Right renal pelvis (tissue), 4 donors: ENCODE measurements at places on chromosomes 7 and 10. TPM values are rescaled to one million over a fixed set of nuclear protein-coding genes. Genes with fewer than 3 reads are reported as not detected.

DNA sequence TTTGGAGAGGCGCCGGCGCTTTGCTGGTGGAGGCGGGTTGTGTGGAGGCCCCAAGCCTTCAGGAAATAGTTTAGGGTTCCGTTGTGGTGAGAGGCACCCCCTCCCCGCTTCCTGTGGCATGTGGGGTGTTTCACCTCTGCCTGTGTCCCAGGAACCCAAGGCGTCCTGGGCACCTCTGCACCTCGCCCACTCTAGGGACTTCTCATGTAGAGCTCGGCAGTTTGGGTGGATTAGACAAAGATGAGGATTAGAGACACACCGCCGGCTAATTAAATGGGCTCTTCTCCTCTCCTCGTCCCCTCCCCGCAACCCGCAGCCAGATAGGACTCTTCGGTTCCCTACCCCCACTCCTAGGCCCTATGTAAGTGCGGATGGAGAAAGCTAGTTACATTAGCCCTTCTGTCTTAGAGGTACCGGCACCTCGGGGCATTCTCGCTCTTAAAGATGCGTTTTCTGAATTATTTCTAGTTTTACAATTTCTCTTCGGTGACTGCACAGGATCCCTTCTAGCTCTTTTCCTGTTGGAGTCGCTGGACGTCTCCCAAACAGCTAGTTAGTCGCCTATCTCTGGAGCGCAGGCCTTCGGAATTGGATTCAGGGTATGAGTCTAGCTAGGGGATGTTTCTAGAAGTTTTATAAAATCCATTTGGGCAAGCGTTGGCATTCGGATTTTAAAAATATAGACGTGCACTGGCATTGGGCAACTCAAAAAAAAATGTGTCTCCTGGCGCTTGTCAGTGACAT is 7.8 kb downstream of the PTF1A start:
- DNase-seq, result no peak

DNA sequence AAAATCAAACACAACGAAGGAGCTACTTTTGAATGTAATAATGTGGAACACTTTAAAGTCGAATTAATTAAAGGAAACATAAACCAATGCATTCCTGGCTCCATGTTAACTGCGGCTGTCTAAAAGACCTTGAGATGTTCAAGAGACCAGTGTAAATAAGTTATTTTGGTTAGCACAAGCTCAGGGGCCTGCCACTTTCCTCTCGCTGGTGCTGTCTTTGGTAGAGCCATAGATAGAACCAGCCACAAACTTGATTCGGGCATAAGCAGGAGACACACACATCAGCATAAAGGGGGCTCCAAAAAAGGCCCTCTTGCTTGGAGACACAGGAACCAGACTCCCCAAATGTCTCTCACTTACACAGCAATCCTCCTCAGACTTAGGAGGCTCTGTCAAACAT is 121.6 kb upstream of the TBX20 start:
- DNase-seq, result no peak

GRCh38 chr10:124708922-124709520 is 35.2 kb downstream of the FAM53B start:
- DNase-seq, result no peak

DNA sequence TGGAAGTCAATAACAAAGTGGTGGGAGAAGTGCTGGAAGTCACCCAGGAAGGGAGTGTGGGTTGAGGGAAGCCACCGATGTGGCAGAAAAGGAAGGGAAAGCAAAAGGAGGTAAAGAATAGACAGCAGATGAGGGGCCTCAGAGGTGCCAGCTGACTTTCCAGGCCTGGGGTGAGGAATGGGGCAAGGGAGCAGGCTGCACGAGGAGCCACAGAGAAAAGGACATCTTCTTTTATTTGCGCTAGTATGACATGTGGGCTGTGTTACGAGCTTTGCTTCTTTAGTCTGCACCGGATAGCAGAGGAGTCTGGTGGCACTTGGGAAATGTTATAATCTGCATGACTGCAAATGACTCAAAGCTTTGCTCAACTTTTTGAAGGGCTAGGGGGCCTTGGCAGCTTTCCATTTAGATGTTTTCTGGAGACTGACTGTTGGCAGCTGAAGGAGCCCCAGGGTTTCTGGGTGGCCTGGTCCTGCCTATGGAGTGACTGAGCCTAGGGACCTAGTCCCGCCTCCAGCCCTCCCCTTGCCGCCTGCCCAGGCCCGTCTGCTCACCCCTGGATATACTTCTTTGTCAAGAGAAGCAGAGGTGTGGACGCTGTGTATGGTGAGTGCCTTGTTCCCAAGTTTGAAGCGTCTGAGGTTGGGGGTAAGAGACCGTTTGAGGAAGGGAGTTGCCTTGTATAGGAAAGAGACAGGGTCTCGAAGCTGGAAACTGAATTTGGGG is 5.1 kb downstream of the PRXL2A start:
- DNase-seq, result no peak

DNA sequence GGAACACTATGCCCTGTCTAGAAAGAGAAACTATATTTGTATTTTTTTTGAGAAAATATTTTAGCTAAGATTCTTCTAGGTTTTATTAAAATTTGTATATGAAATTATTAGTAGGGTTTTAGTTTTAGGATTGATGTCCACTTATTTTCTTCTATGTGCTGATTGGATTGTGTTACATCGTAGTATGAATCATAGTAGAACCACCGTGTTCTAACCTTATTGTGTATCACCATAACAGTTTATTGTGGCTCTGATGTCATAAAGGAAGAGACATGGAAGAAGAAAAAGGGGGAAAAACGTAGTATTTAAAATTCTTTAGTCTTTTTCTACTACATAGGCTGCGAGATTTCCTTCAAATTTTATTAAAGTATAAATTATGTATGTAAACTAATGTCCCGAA is 1.9 kb downstream of the AGBL3 start:
- no peak for DNase-seq

GRCh38 chr7:27197137-27198042 is 2.5 kb downstream of the HOXA13 start:
- no peak for DNase-seq

DNA sequence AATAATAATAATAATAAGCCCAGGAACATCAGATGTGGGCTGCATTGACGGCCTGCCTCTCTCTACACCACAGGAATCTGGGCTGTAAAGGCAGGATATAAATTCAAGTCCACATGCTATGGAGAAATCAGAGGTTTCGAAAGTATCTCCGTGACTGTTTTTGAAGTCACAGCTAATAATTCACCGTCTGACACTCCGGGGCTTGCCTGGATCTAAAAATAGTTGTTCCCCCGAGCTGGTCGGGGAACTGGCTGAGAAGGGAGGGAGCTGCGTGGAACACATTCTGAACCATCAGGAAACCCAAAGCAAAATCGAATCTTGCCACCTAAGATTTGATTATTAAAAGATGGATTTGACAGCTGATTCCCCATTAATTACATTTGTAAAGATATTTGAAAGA is 35.4 kb downstream of the KLF6 start:
- no peak for DNase-seq

DNA sequence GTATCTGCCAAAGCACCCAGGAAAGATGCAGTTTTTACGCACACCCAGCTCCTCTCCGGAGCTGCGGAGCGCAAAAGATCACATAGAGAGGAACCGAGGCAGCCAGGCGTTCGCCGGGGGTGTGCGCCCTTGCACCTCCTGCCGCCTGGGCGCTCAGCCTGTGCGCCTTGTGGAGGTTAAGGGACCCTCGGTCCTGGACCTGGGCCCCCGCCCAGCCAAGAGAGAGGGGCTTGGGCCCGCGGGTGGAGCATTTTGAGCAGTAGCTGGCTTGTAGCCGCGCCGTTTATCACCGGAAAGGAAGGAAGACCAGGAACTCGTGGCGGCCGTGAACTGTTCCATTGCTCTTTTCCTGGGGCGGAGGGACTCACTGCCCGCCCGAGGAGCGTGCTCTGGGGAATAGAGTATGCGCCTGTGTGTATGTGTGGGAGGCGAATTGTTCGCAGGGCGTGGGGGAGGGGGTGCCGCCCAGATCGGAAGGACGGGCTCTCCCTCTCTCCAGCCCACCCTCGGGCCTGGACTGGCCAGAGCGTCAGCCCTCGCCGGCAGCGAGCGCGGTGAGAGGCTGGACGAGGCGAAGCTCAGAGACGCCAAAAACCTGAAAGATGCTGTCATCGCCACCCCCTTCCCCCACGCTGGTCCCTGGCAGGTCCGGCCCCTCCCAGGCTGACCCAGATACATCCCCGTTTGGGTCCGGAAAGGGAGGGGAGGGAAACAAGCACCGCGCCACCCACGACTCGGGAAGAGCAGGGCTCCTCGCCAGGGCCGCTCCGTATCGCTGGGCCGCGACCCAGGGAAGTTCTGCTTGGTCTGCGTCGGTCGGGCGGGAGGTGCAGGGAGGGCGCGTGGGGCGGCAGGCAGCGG is 1.2 kb upstream of the WNT2 start:
- DNase-seq, result no peak

- DNase-seq, result no peak
These were observed 593 bp downstream of the CDK13 start for GRCh38 chr7:39950473-39951225.

DNA sequence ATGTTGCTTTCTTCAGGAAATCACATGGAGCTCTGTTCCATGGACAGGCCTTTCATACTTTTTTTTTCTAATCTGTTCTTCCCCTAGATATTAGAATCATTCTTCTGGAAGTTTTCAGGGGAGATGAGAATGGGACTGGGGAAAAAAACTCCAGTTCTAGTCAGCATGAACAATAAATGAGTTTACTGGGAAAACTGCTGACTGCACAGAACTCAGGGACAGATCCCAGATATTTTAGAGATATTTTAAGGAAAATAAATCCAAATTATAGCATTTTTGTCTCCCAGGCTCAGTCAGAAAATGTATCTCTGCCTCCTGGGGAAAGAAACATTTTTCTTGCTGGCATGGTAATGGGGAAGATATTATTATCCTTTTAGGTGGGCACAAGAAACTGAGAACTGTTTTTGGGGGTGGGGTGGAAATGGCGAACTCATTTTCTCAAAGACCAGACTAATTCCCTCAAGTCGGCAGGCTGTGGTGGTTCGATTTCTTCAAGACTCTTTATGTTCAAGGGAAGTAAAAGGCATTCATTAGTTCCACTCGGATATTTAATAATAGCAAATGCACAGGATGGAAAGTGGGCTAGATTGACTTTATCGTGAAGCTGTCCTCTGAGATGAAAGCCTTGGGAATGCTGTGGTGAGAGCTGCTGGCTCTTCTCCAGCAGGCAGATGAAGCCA is 157.5 kb downstream of the ADRA2A start:
- DNase-seq, result no peak

DNA sequence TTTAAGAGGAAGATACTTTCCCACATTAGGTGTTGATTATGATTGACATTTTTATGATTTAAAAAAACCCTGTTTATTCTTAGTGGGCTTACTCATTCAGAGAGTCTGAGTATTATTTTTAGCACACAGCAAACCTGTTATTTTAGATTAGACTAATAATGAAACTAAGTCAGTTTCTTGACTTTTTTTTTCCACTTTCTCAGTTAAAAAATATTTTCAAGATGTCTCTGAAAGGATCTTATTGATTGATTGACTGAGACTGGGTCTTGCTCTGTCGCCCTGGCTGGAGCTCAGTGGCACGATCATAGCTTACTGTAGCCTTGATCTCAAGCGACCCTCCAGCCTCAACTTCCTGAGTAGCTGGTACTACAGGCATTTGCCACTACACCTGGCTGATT is 20.4 kb upstream of the INPP5F start:
- no peak for DNase-seq

DNA sequence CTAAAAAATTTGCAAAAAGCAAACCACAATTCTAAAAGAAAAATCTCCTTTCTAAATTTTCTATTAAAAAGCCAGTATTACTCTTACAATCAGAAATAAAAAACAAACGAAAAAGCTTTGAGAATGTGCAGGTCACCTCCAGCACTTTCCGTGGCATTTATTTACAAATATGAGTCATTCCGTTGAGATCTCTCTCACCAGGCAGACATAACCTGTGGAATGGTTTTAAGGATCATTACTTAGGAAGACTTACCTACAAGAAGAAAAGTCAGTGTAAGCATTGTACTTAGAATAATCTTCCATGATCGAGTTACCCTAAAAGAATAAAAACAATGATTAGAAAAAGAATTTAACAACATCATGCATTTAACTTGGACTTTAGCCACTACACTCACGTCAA is 3.3 kb downstream of the SUN3 start:
- DNase-seq, result no peak

DNA sequence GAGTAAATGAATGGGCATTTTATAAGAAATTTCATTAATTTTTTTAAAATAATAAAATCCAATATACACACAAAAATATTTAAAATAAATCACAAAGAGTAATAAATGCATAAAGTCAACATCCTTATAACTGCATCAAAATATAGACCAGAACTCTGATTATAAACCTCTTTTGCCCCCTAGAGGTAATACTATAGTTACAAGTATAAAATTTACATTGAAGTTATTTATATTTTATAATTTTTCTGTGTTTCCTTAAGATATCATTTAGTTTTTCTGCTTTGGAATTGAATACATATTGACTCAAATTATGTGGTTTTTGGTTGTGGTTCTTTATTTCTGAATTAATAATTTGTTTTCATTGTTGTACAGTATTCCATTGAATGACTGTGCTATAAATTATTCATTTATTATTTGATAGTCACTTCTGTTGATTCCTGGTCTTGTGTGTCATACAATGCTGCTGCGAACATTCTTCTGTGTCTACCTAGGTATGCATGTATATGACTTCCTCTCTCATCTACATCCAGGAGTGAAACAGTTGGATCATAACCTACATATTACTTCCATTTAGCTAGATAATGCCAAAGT is 673.6 kb downstream of the IPMK start:
- DNase-seq, result no peak

DNA sequence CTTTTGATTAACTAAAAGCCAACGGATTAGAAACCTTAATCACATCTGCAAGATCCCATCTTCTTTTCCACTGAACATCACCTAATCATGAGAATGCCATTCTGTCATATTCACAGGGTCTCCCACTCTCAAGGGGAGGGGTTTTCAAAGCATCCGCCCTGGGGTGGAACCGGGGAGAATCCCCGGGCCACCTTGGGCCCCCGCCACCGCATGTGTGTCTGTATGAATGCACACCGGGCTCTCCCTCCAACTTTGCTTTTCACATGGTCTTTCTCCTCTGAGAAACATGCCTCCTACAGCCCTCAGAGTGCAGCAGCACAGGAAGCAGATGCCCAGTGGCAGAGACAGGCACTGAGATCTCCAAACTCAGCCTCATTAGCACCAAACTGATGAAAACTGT is 233.2 kb upstream of the PPP2R2D start:
- DNase-seq, result no peak

GRCh38 chr10:29257784-29258135 is 31.1 kb upstream of the LYZL1 start:
- DNase-seq, result no peak

DNA sequence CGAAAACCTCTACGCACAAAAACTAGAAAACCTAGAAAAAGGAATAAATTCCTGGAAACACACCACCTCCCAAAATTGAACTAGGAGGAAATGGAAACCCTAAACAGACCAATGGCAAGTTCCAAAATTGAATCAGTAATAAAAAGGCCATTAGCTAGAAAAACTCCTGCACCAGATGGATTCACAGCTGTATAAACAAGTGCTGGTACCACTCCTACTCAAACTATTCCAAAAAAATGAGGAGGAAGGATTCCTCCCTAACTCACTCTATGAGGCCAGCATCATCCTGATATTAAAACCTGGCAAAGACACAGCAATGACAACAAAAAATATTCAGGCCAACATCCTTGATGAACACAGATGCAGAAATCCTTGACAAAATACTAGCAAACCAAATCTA is 228.2 kb downstream of the CHRM2 start:
- DNase-seq, result no peak

COL17A1 gene
- 0.30 TPM for polyA plus RNA-seq

SLC26A3 gene
- 0.35 TPM for polyA plus RNA-seq

NKX1-2 gene
- polyA plus RNA-seq, result 0.01 TPM

CYP3A5 gene
- 1.2 TPM for polyA plus RNA-seq

PILRA gene
- 4.4 TPM for polyA plus RNA-seq

GIMAP4 gene
- 23.8 TPM for polyA plus RNA-seq

PIP gene
- not detected for polyA plus RNA-seq

TLX1 gene
- 0.11 TPM for polyA plus RNA-seq

SYCE1 gene
- polyA plus RNA-seq, result not detected

PPP1R17 gene
- polyA plus RNA-seq, result not detected

PDK4 gene
- 21.5 TPM for polyA plus RNA-seq
